NCI-H460 (cell line): ENCODE measurements at places on chromosomes 1 and 21. TPM values are rescaled to one million over a fixed set of nuclear protein-coding genes. Genes with fewer than 3 reads are reported as not detected.

TMEM82 gene
- total RNA-seq = not detected in 2 replicates

WDR47 gene
- 6.7 and 7.7 TPM in 2 replicates for total RNA-seq

RUNX3 gene
- total RNA-seq = not detected in 2 replicates

LCE1A gene
- not detected in 2 replicates for total RNA-seq

CYYR1 gene
- total RNA-seq = 0.05 TPM in 1 of 2 replicates, not detected in the other

GFI1 gene
- 0.05 TPM in 1 of 2 replicates, not detected in the other for total RNA-seq

MIXL1 gene
- total RNA-seq = not detected in 2 replicates

EGLN1 gene
- total RNA-seq = 70.0 and 77.3 TPM in 2 replicates

SPRR2G gene
- not detected in 2 replicates for total RNA-seq

KRTAP20-2 gene
- total RNA-seq = not detected in 2 replicates

OPN3 gene
- 150 and 174 TPM in 2 replicates for total RNA-seq

SLFNL1 gene
- total RNA-seq = 0.05 TPM in 1 of 2 replicates, not detected in the other

LCE3D gene
- not detected in 2 replicates for total RNA-seq

ATAD3C gene
- 0.05 and 0.06 TPM in 2 replicates for total RNA-seq

SELENBP1 gene
- total RNA-seq = 24.6 and 28.9 TPM in 2 replicates

ITLN1 gene
- not detected in 2 replicates for total RNA-seq

CELSR2 gene
- 2.7 and 3.8 TPM in 2 replicates for total RNA-seq

RNU1-2 gene
- total RNA-seq = under 0.01 TPM in 2 replicates

OR2T35 gene
- total RNA-seq = not detected in 2 replicates

ITGB2 gene
- 0.84 and 0.92 TPM in 2 replicates for total RNA-seq

CD84 gene
- not detected in 2 replicates for total RNA-seq

KRTAP26-1 gene
- not detected in 2 replicates for total RNA-seq

ADAM30 gene
- not detected in 2 replicates for total RNA-seq

AXDND1 gene
- not detected in 2 replicates for total RNA-seq

NEK2 gene
- total RNA-seq = 53.5 and 56.5 TPM in 2 replicates

OR10Z1 gene
- not detected in 2 replicates for total RNA-seq

CRYAA gene
- not detected in 2 replicates for total RNA-seq

MEGF6 gene
- total RNA-seq = 5.7 and 6.2 TPM in 2 replicates

ADAMTSL4 gene
- 5.7 and 5.8 TPM in 2 replicates for total RNA-seq

FMO5 gene
- 0.07 TPM in 1 of 2 replicates, not detected in the other for total RNA-seq
